ENCODE measurements at places on chromosomes 11 and 22. TPM values are rescaled to one million over a fixed set of nuclear protein-coding genes. Genes with fewer than 3 reads are reported as not detected.
A peak's percentile ranks its signal among the peaks of the same experiment; 100 is the strongest.

The TBX10 gene
- 0.09 TPM for polyA plus RNA-seq

DNA sequence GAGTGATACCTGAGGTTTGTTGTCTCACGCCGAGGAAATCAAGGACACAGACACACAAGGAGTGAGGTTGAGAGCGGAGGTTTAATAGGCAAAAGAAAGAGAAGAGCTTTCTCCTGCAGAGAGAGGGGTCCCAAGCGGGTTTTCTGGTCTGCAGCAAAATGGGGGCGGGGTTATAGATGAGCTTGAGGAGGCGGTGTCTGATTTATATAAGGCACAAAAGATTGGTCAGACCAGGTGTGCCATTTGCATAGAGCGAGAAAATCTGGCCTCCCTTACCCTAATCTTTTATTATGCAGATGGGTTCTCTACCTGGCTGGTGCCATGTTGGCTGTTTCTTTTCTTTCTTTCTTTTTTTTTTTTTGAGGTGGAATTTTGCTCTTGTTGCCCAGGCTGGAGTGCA, 11.8 kb downstream of the C11orf96 start:
- peak overlapping the region; percentile 54 for H3K27ac ChIP-seq
- DNase-seq = no peak
- H3K4me1 ChIP-seq = peaks cover 6% of the 10 kb centered on the region
- no peaks in the 10 kb centered on the region for H3K27me3 ChIP-seq

The GLYAT gene
- not detected for polyA plus RNA-seq

DNA sequence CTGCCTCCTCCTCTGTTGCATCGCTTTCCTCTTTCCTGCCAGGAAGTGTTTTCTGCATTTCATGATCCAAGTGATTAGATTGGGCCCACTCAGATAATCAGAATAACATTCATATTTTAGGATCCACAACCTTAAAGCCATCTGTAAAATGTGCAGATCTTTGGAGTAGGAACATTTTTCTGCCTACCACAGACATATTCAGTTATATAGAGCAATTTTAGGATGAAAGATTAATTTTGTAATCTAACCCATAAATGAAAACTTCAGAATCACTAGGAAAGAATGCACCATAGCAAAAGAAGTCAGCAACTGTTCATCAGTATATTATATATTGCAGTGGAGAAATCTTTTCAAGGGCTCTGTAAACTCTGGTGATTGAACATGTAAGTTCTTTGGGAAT, 659.9 kb upstream of the LUZP2 start:
- no peaks in the 10 kb centered on the region for H3K36me3 ChIP-seq
- no peaks in the 10 kb centered on the region for H3K4me1 ChIP-seq
- H3K27ac ChIP-seq = no peak overlapping the region
- no peaks in the 10 kb centered on the region for H3K27me3 ChIP-seq

The OR5M11 gene
- not detected for polyA plus RNA-seq

The TRIM48 gene
- not detected for polyA plus RNA-seq

DNA sequence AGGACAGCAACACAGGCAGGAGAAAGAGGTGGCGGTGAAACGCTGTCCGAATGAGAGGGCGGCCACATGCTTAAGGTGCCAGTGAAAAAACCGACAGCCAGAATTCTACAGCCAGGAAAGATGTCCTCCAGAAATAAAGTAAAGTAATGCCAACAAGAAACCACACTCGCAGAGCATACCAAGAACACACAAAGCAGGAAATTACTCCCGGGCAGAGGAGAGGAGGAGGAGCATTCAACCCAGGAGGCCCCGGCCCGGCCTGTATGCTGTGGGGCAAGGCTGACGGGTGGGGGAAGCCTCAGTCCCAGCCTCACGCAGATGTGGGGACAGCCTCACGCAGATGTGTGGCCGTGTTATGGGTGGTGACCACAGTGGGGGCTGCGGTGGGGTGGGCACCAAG, 28.0 kb downstream of the CHID1 start:
- DNase-seq = no peak
- H3K36me3 ChIP-seq = peaks cover 4% of the 10 kb centered on the region
- no peaks in the 10 kb centered on the region for H3K4me1 ChIP-seq

The SMDT1 gene
- polyA plus RNA-seq = 40.7 TPM

DNA sequence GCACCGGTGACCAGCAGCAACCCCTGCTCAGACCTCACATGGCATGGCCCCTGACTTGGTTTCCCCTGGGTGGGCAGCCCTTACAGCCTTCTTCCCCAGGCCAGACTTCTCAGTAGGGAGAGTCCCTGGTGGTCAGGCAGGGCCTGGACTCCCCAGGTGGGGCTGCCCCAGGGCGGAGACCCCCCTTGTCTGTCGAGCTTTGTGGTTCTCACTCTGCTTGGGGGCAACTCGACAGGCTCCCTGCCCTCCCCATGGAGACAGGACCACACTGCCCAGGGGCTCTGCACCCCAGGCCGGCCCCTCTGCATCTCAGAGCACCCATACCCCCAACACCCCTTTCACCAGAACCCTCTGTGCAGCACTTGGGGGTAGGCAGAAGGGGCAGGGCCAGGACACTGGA, 87.7 kb downstream of the MORC2 start:
- H3K36me3 ChIP-seq = no peaks in the 10 kb centered on the region
- DNase-seq = no peak
- no peak overlapping the region for H3K27ac ChIP-seq
- no peaks in the 10 kb centered on the region for H3K27me3 ChIP-seq
- H3K4me3 ChIP-seq = no peak overlapping the region

GRCh38 chr22:20783844-20784723, 10.2 kb downstream of the SERPIND1 start:
- no peak for DNase-seq
- no peaks in the 10 kb centered on the region for H3K27me3 ChIP-seq
- no peak overlapping the region for H3K27ac ChIP-seq

Measured in H1 (cell line).